ENCODE measurements at places on chromosomes 6 and 20.

DNA sequence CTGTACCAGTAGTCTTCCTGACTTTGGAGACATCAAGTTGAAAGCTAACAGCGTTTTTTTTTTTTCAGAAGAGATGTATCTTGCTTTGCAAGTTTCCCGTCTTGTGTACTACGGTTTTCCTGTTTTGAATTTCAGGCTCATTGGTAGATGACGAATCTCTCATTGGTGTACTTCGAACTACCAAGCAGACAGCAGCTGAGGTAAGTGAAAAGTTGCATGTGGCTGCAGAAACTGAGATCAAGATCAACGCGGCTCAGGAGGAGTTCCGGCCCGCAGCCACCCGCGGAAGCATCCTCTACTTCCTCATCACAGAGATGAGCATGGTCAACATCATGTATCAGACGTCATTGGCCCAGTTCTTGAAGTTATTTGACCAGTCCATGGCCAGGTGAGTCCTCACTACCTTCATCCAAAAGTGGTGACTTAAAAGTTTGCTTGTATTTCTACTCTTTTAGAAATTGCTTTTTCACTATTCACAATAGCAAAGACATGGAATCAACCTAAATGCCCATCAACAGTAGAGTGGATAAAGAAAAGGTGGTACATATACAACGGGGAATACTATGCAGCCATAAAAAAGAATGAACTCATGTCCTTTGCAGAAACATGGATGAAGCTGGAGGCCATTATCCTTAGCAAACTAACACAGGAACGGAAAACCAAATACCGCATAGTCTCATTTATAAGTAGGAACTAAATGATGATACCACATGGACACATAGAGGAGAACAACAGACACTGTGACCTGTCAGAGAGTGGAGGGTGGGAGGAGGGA is 110.6 kb upstream of the GLP1R start:
- DNase-seq = no peak

DNA sequence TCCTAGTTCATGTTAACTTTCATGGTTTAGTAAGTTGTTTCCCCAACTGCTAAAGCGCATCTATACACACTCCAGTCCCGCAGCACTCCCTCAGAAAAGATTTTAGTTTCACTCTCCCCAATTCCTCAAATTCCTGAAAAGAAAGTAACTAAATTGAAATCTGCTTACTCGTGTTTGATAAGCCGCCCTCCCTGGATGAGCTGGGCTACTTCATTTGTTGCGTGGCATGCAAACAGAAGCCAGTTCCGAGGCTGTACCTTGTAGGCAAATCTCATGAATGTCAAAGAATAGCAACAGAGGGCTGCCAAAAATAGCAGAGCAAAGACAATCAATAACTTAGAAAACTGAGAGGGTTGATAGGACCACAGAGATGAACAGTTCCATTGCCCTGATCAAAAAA is 16.9 kb downstream of the MPC1 start:
- no peak for DNase-seq

GRCh38 chr6:11228935-11229654 is 3.4 kb downstream of the NEDD9 start:
- DNase-seq = no peak

- no peak for DNase-seq
These were observed 93.4 kb upstream of the BTN3A2 start for GRCh38 chr6:26271668-26272024.

DNA sequence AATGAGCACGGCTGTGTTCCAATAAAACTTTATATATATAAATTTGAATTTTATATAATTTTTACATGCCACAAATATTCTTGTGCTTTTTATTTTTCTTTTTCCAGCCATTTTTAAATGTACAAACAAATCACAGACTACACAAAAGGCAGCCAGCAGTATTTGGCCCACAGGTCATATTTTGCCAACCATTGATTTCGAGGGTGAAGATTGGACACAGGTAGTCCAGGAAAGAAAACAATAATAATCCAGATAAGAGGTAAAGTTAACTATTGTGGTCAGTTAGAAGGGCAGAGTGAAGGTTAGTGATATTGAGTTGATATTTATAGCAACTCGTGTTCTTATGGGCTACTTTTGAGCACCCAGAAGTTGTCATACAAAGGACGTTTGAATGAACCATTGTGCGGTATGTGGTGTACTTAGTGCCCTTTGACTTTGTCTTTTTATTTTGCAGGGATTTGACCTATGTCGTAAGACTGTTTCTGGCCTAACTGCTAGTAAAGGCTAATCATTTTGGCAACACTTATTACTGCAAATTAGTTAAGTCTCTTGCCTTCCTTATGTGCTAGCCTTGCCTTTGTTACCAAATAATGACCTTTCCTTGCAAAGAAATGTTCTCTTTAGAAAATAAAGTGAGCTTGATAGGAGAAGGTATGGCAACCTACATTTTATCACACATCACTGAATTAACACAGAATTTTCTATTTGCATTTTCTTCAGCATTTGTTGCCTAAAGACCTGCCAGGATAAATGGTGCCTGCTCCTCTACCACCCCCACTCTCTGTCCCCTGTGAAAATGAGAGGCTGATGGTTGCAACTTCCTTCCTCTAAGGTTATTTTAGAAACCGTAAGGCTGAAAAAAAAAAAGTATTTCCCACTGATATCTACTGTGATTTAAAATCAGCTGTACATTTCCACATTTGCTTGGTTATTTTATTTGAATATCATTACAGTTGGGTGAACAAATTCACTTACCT is 493.9 kb upstream of the SOX4 start:
- no peak for DNase-seq

GRCh38 chr6:75952128-75952527 is 120.3 kb downstream of the IMPG1 start:
- DNase-seq = no peak

DNA sequence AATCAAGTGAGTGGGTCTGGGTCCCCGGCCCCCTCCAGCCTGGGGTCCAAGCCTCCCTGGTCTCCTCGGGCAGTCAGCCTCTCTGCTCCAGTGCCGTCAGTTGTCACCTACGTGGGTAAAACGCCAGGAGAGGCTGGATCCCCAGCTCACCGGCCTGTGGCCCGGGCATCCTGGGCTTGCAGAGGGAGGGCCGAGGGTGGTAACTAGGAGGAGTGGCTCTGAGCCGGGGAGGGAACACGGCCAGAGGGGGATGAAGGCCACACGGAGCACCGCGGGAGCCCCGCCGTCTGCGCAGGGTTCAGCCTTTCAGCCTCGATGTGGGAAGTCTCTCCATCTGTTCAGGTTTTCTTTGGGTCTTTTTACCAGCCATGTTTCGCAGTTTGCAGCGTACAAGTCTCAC is 29.5 kb upstream of the BHLHE23 start:
- no peak for DNase-seq

GRCh38 chr20:40978761-40979160 is 49.9 kb upstream of the TOP1 start:
- no peak for DNase-seq

DNA sequence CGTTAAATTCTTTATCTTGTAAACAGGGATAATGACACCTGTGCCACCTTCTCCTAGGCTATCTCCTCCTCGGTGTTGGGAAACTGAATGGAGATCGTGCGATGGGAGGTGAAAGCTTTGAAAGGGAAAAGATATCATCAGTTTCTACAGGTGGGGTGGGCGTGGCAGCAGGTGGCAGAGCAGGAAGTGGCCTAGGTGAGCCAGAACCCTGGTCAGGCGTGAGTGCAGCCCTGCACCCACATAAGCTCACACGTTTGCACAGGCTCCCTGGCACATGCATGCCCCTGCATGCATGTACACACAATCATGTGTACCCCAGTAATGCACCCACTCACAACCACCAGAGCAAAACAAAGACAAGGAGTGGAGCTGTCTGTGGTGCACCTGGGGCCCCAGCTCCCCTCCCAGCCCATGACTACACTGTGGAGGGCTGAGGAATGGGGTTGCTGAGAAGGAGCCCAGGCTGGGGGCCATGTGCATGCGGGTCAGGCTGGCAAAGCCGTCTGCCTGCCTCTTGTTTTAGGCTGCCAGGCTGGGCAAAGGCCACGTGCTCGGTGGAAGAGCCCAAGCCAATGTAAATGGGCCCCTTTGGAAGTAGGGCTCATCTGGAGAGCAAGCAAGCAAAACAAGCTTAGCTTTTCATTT is 61.5 kb downstream of the TFAP2C start:
- no peak for DNase-seq

DNA sequence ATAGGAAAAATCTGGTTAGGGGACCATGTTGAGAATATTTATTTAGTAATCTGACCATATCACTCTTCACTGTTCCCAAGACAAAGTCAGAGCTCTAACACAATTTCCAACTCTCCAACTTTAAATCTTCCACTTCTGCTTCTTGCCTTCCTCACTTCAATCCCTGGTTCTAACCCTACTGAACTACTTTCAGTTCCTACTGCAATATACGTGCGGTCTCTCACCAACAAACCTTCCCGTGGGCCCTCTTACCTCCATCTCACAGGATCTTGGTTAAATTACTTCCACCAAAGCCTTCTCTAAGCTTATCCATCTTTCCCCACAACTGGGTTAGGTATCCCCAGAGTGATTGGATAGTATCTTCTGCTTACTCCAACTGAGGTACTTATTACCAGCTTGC is 8.0 kb downstream of the EIF2S2 start:
- DNase-seq = no peak

GRCh38 chr6:169959136-169960002 is 207.9 kb downstream of the ERMARD start:
- DNase-seq = no peak

- DNase-seq = no peak
These were observed 34.3 kb upstream of the TMEM30A start for GRCh38 chr6:75318900-75319299.

DNA sequence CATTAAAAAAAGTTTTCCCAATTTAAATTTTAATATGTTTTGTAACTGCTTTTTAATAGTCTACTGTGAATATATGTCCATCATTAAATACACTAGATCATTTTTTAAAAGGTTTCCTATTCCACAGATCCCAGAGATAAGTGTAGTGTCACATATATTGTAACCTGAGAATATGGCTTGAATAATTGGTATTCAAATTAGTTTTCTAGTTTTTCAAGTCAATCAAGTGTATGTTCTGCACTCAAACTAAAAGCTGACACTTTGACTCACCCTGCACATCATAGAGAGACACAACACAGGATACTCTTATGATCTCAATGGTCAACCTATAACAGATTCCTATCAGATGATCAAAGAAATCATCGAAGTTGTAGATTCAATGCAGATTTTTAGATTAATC is 49.1 kb downstream of the ZHX3 start:
- DNase-seq = no peak

DNA sequence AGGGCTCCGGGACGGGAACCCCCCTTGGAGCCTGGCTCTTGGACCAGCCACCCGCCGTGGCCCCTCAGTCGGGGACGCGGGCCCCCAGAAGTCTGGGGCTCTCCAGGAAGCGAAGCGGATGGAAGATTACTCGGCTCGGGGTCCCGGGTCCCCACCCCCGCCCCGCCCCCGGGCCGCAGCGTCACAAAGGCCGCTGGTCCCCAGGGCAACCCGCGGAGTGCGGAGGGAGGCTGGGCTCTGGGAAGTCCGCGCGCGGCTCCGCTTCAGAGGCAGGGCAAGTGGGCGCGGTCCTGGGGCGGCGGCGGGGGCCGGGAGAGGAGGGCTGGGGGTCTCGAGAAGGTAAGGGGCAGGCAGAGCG is at the start of gene FNDC11:
FNDC11 (plus strand) TSS at position 227 of the 358 bp plus-strand sequence. CDS start 1,505 bp downstream, outside the sequence.
- DNase-seq = peak; percentile 43

DNA sequence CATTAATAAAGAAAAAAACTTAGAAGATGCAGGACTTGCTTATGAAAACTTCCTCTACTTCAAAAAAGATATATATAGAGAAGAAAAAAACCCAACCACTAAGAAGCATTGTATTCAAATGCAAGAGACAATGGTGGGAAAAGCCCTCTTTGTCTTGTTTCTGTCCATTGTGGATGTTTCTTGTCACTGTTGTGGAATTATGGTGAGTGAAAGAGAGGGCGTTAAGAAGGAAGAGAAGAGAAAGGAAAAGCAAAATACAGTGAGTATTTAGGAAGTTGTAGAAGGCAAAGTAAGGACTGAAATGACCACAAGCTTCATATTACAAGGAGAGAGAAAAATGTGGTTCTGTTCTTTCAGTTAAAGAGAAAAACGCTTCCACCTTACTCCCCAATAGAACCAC is 14.1 kb upstream of the THBD start:
- DNase-seq = no peak

DNA sequence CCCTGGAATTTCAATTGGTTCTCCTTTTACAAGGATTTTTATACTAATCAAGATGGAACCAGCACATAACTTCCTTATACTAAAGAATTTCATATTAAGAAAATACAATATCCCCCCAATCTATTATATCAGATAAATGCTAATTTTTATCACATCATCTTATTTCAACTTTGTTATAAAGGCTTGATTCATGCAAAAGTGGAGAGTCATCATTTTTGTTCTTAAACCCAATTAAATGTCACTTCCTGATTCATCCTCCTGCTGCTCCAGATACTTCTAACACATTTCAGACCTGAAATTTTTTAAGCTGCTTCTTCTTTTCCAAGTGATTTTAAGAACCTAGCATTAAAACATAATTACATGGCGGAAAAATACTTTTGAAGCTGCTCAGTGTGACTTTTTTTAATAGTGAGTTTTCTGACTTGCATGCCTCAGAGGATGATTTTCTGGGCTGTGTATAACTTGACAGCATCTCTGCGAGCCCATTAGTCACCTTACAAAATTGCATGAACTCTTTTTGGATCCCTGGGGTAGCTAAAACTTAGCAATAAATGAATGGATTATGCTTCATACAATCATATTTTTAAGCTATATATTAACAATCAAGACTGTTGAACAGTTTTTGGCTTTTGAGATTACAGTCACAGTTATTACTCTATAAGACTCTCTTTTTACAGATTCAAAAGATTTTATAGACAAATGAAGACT is 134.1 kb downstream of the ELOVL4 start:
- no peak for DNase-seq

DNA sequence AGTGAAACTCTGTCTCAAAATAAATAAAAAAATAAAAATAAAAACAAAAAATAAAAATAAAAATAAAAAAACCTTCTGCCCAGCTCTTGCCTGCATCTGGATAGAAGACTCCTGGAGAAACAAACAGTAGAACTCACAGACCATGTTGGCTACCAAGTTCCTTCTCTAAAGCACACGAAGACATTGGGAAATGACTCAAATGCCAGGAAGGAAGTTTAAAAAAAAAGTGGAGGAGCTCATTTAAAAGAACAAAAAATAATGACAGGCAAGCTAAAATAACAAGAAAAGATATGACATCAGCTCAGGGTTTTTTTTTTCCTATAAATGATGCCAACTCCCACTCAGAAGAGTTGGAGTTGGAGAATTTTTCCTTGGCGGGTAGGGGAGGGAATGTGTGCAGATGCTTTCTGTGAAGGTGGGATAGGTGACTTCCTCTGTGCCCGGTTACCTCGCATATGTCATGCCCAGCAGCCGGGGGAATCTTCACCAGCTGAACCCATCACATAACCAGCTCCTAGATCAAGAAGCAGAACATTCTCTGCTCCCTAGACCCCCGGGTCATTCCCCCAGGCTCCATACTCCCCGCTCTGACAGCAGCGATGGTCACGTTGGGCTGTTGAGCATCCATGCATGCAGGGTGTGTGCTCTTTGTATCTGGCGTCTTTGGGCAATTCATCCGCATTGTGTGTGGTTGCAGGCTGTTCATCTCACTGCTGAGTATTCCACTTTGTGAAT is 17.3 kb upstream of the CD93 start:
- DNase-seq = no peak

- no peak for DNase-seq
These were observed 420 bp downstream of the SOX4 start for GRCh38 chr6:21593927-21594415.

- no peak for DNase-seq
These were observed 28.4 kb upstream of the FOXC1 start for GRCh38 chr6:1581120-1581991.

All from progenitor cell of endocrine pancreas (in vitro differentiated cells).